ENCODE measurements at places on chromosomes 11 and 22.

GRCh38 chr11:20227631-20228030 lies 67.4 kb upstream of the DBX1 start:
- no peaks in the 10 kb centered on the region for H3K27me3 ChIP-seq
- no peak overlapping the region for H3K27ac ChIP-seq
- DNase-seq = no peak

DNA sequence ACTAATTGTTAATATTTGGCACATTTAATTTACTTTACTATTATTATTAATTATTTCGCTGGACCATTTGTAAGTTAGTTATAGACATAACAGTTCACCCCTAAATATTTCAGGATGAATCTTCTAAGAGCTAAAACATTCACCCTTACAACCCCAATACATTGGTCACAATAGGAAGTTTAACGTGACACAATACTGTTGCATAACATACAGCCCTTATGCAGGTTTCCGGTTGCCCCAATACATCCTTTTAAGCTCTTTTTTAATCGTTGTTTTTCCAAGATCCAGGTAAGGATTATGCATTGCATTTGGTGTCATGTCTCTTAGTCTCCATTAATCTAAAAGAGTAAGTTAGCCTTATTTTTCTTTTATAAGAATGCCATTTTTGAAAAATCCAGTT lies 71.2 kb downstream of the HSD17B12 start:
- no peak overlapping the region for H3K27ac ChIP-seq
- H3K27me3 ChIP-seq = no peaks in the 10 kb centered on the region
- H3K4me1 ChIP-seq = no peaks in the 10 kb centered on the region
- no peak overlapping the region for H3K4me3 ChIP-seq

DNA sequence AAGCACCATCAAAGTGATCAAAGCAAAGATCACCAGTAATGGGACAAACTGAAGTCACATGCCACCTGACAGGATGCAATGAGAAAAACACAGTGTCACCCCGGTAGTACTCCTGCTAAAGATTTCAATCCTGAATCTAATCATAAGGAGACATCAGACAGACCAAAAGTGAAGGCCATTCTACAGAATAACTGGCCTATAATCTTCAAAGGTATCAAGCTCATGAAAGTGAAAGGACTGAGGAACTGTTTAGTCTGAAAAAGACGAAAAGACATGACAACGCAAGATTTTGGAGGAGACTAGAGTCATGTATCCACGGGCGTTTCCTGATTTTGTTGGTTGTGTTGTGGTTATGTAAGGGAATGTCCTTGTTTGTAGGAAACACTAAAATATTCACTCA lies 42.4 kb upstream of the TSKU start:
- no peak for DNase-seq
- no peaks in the 10 kb centered on the region for H3K36me3 ChIP-seq
- no peaks in the 10 kb centered on the region for H3K27me3 ChIP-seq
- no peak overlapping the region for H3K27ac ChIP-seq
- no peak overlapping the region for H3K4me3 ChIP-seq

DNA sequence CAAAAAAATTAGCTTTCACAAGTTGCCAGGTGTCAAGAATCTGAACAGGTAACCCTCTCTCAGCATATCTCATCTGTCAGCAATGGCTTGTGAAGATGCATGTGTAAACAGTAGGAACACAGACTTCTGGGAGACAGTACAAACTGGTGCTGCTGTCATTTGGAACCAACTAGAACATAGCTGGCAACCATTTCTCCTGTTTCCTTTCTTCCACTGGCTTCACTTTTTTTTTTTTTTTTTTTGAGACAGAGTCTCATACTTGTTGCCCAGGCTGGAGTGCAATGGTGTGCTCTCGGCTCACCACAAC lies 2.1 kb upstream of the PIK3C2A start:
- H3K4me1 ChIP-seq = peaks cover 10% of the 10 kb centered on the region
- H3K27ac ChIP-seq = no peak overlapping the region
- no peak overlapping the region for H3K4me3 ChIP-seq
- no peaks in the 10 kb centered on the region for H3K36me3 ChIP-seq
- DNase-seq = no peak

GRCh38 chr11:111944651-111945051 lies 7.5 kb downstream of the DIXDC1 start:
- no peak overlapping the region for H3K27ac ChIP-seq
- no peak for DNase-seq
- H3K36me3 ChIP-seq = no peaks in the 10 kb centered on the region

DNA sequence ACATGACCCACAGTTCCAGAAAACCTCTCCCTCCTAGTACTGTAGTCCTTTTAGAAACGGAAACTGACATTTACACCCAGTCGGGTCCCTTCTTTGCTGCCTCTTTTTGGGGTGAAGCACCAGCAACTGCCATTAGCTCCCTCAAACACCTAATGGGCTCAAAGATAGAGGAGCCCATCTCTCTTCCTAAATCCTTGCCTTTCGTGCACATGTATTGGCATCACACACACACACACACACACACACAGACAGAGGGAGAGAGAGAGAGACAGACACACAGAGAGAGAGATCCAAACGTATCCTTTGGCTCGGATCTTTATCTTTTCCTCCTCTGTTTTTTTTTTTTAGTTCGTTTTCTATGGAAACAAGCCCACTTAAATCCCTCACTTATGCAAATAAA lies 716 bp downstream of the GRM5 start:
- H3K4me1 ChIP-seq = no peaks in the 10 kb centered on the region
- H3K4me3 ChIP-seq = no peak overlapping the region
- no peak overlapping the region for H3K27ac ChIP-seq
- no peaks in the 10 kb centered on the region for H3K27me3 ChIP-seq
- no peak for DNase-seq

DNA sequence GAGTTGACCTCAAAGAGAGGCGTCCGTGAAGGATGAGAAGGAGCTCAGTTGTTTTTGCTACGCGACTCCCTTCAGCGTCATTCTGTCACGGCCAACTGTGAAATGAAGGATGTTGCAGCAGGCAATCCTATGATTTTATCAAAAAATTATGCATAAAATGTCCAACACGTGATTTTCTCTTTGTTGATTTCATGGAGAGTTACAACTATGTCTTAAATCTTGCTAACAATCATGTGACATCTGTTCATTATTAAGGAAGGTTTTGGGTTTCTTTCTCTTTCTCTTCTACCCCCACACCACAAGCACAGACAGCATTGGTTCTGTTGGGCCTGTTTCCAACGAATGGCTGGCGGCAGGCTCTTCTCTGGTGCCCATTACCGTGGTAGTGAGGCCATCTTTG lies 3.7 kb downstream of the KRTAP5-4 start:
- H3K36me3 ChIP-seq = no peaks in the 10 kb centered on the region
- DNase-seq = no peak
- H3K4me1 ChIP-seq = no peaks in the 10 kb centered on the region
- no peak overlapping the region for H3K27ac ChIP-seq
- no peak overlapping the region for H3K4me3 ChIP-seq

- H3K4me1 ChIP-seq = no peaks in the 10 kb centered on the region
- peak overlapping the region; percentile 87 for H3K27ac ChIP-seq
- no peaks in the 10 kb centered on the region for H3K36me3 ChIP-seq
- no peaks in the 10 kb centered on the region for H3K27me3 ChIP-seq
These were observed 14.7 kb downstream of the MIAT start for GRCh38 chr22:26672060-26672471.

- no peak overlapping the region for H3K27ac ChIP-seq
- H3K36me3 ChIP-seq = no peaks in the 10 kb centered on the region
- no peaks in the 10 kb centered on the region for H3K27me3 ChIP-seq
These were observed 12.3 kb downstream of the KCNJ1 start for GRCh38 chr11:128854841-128855240.

DNA sequence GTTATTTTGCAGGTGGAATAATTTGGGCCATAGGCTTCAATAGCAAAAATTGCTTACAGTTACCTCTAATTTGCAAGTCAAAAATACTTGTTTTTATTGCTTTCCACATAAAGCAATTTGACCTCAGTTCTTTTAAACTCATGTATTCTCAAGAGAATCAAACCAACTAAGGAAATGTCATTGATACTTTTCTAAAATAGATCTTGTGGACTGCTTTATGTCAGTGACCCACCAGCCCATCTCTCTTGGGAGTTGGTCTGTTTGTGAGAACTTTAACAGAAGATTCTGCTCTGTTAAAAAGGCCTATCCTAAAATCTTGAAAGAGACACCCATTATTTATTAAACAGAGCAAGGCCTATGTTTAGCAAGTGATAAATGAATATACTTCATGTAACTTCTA lies 75.2 kb downstream of the DDIAS start:
- no peaks in the 10 kb centered on the region for H3K4me1 ChIP-seq
- H3K36me3 ChIP-seq = peaks cover 3% of the 10 kb centered on the region
- DNase-seq = no peak
- H3K27me3 ChIP-seq = no peaks in the 10 kb centered on the region
- H3K27ac ChIP-seq = no peak overlapping the region

GRCh38 chr11:75286826-75287465 lies 46.4 kb downstream of the TPBGL start:
- DNase-seq = no peak
- no peak overlapping the region for H3K27ac ChIP-seq
- H3K27me3 ChIP-seq = no peaks in the 10 kb centered on the region
- H3K4me1 ChIP-seq = no peaks in the 10 kb centered on the region
- peaks cover 8% of the 10 kb centered on the region for H3K36me3 ChIP-seq

GRCh38 chr11:6315811-6316425 lies 4.4 kb downstream of the CAVIN3 start:
- no peak overlapping the region for H3K4me3 ChIP-seq
- H3K36me3 ChIP-seq = no peaks in the 10 kb centered on the region
- peaks cover 6% of the 10 kb centered on the region for H3K4me1 ChIP-seq
- H3K27me3 ChIP-seq = no peaks in the 10 kb centered on the region
- peak; percentile 62 for DNase-seq

GRCh38 chr11:63698976-63699733 lies 17.9 kb downstream of the RTN3 start:
- no peaks in the 10 kb centered on the region for H3K36me3 ChIP-seq
- H3K27ac ChIP-seq = no peak overlapping the region
- no peak for DNase-seq
- no peak overlapping the region for H3K4me3 ChIP-seq
- no peaks in the 10 kb centered on the region for H3K27me3 ChIP-seq
- no peaks in the 10 kb centered on the region for H3K4me1 ChIP-seq

GRCh38 chr22:37609240-37610152 lies 862 bp downstream of the GGA1 start:
- H3K4me1 ChIP-seq = peaks cover 22% of the 10 kb centered on the region
- DNase-seq = no peak
- H3K36me3 ChIP-seq = peaks cover 4% of the 10 kb centered on the region
- H3K27ac ChIP-seq = peak overlapping the region; percentile 88

GRCh38 chr11:57460022-57460757 lies at the start of gene RTN4RL2:
Gene RTN4RL2 (plus strand): TSS chr11:57460528. CDS start chr11:57460866, 338 bp downstream.
- DNase-seq = peak; percentile 76
- H3K4me1 ChIP-seq = peaks cover 14% of the 10 kb centered on the region
- no peaks in the 10 kb centered on the region for H3K36me3 ChIP-seq
- peak within 1 kb of the TSS; percentile 74 for H3K27ac ChIP-seq

- H3K27me3 ChIP-seq = no peaks in the 10 kb centered on the region
- no peak overlapping the region for H3K4me3 ChIP-seq
- H3K27ac ChIP-seq = no peak overlapping the region
- no peak for DNase-seq
- H3K36me3 ChIP-seq = no peaks in the 10 kb centered on the region
These were observed 372.1 kb downstream of the BRD1 start for GRCh38 chr22:49455595-49455994.

DNA sequence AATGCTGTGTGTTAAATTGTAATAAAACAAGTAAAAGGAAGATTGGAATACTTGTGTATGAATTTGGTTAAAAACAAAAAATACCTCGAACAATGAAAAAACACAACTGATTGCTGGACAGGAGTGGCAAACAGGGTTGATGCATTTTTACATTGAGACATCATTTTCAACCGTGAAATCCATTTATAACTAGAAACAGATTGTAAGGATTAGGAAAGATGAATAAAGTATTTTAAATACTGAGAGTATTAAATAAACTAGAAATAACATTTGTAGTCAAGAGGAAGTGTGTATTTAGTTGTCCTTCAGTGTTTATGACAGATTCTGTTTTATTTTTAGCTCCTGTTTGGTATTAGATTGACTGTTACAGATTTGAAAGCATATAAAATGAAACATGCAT lies 5.4 kb downstream of the ATM start:
- H3K36me3 ChIP-seq = no peaks in the 10 kb centered on the region
- no peaks in the 10 kb centered on the region for H3K27me3 ChIP-seq

GRCh38 chr22:29096736-29097669 lies 24.2 kb downstream of the KREMEN1 start:
- no peaks in the 10 kb centered on the region for H3K36me3 ChIP-seq
- H3K4me3 ChIP-seq = no peak overlapping the region
- H3K27ac ChIP-seq = no peak overlapping the region
- no peaks in the 10 kb centered on the region for H3K4me1 ChIP-seq
- DNase-seq = no peak

DNA sequence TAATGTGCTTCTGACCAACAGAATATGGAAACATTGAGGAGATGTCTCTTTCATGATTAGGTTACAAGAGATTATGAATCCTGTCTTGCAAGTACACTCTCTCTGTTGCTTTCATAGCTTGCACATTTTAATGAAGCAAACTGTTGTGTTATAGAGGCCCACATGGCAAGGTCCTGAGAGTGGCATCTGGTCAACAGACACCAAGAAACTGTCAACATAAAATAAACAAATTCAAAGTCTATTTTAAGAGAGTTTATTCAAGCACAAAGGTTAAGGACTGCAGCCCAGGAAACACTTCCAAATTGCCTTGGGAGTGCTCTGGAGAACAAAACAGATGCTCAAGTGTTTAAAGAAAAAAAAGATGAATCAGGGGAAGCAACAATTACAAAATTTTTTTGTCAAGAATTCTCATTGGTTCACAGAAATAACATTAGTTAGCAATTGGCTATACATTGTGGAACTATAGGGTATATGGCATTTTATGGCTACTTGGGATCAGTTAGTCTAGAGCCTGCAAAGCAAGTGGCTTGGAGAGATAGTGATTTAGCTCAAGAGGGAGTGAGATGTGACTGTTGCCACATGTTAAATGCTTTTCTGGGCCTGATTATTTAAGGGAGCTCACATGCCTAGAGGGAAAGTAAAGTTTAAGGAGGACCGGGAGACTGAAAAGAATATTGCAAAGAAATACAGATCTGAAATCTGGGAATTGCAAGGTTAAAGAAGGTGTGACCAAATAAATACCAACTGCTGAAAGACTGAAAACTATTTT lies 54.6 kb downstream of the CTSC start:
- no peaks in the 10 kb centered on the region for H3K4me1 ChIP-seq
- H3K27ac ChIP-seq = no peak overlapping the region
- no peak overlapping the region for H3K4me3 ChIP-seq
- no peaks in the 10 kb centered on the region for H3K27me3 ChIP-seq

- DNase-seq = no peak
- H3K27me3 ChIP-seq = no peaks in the 10 kb centered on the region
- H3K36me3 ChIP-seq = no peaks in the 10 kb centered on the region
These were observed 87.8 kb downstream of the RCN1 start for GRCh38 chr11:32178692-32179091.
